Suprapubic skin (tissue), 4 donors: ENCODE measurements at places on chromosomes 2 and 18. TPM values are rescaled to one million over a fixed set of nuclear protein-coding genes. Genes with fewer than 3 reads are reported as not detected.

DNA sequence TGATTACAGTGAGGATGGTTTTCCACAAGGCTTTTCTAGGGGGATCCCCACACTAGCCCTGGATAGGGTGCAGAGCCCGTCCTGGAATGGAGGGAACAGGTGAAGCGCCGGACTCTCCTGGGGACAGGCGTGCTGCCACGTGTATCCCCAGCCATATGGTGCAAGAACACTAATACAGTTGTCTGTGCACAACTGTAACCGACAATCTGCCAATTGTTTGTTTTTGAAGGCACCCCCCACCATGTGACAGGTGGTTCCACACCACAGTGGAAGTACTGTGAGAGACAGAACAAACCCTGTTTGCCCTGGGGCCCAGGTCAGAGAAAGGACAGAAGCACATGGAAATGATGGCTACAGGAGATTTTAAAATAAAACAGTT, 52.9 kb downstream of the MYCN start:
- no peak overlapping the region for H3K27ac ChIP-seq
- no peaks in the 10 kb centered on the region for H3K4me1 ChIP-seq
- no peak for DNase-seq
- H3K27me3 ChIP-seq: no peaks in the 10 kb centered on the region
- H3K36me3 ChIP-seq: no peaks in the 10 kb centered on the region

GRCh38 chr2:137913169-137913568, 51.1 kb upstream of the HNMT start:
- no peaks in the 10 kb centered on the region for H3K27me3 ChIP-seq
- DNase-seq: no peak
- no peak overlapping the region for H3K27ac ChIP-seq
- H3K4me1 ChIP-seq: no peaks in the 10 kb centered on the region
- no peak overlapping the region for H3K4me3 ChIP-seq
- H3K36me3 ChIP-seq: no peaks in the 10 kb centered on the region

GRCh38 chr2:134407154-134407890, 153.4 kb downstream of the MGAT5 start:
- no peak overlapping the region for H3K27ac ChIP-seq
- no peak overlapping the region for H3K4me3 ChIP-seq
- H3K36me3 ChIP-seq: peaks cover 5% of the 10 kb centered on the region
- DNase-seq: no peak

GRCh38 chr2:104539649-104540048, 314.3 kb upstream of the POU3F3 start:
- no peaks in the 10 kb centered on the region for H3K4me1 ChIP-seq
- no peaks in the 10 kb centered on the region for H3K27me3 ChIP-seq
- H3K4me3 ChIP-seq: no peak overlapping the region
- H3K36me3 ChIP-seq: no peaks in the 10 kb centered on the region
- DNase-seq: no peak

DNA sequence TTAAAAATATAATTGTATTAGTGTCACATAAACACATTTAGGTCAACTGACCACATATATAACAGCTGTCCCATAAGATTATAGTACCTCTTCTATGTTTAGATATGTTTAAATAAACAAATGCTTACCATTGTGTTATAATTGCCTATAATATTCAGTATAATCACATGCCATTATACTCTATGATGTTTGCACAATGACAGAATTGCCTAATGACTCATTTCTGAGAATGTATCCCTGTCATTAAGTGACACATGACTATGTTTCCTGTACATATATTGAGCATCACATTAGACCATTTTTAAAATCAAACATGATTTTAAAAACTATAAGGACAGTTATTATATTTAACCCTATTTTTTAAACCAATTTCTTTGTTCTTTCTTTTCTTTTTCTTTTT, 89.8 kb downstream of the HS6ST1 start:
- H3K4me1 ChIP-seq: peaks cover 13% of the 10 kb centered on the region
- no peaks in the 10 kb centered on the region for H3K27me3 ChIP-seq
- H3K36me3 ChIP-seq: no peaks in the 10 kb centered on the region
- H3K4me3 ChIP-seq: no peak overlapping the region

GRCh38 chr2:174792309-174793025, 28.2 kb upstream of the CHRNA1 start:
- H3K4me1 ChIP-seq: peaks cover 9% of the 10 kb centered on the region
- no peak overlapping the region for H3K27ac ChIP-seq
- H3K4me3 ChIP-seq: no peak overlapping the region

DNA sequence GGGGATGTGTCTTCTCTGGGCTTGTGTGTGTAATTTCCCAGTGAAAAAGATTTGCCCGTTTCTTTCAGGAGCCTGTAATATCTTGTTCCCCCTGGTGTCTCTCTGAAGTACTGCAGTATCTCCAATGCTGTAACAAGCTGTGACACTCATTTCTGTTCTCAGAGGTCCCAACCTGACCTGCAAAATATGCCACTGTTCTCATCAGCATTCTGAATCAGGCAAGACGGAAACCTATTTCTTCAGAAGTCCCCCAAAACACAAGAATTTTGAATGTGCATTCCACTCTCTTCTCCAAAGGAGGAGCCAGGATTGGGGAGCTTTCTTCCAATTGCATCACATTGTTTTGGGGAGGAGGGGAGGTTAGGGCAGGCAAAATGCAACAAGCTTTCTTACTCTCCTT, 77.0 kb upstream of the CNGA3 start:
- DNase-seq: no peak
- no peak overlapping the region for H3K4me3 ChIP-seq
- no peaks in the 10 kb centered on the region for H3K4me1 ChIP-seq

- DNase-seq: no peak
- H3K36me3 ChIP-seq: no peaks in the 10 kb centered on the region
- no peaks in the 10 kb centered on the region for H3K27me3 ChIP-seq
- no peak overlapping the region for H3K27ac ChIP-seq
- peaks cover 22% of the 10 kb centered on the region for H3K4me1 ChIP-seq
- no peak overlapping the region for H3K4me3 ChIP-seq
Measured at GRCh38 chr18:6876641-6877041, 147.1 kb downstream of the ARHGAP28 start.

DNA sequence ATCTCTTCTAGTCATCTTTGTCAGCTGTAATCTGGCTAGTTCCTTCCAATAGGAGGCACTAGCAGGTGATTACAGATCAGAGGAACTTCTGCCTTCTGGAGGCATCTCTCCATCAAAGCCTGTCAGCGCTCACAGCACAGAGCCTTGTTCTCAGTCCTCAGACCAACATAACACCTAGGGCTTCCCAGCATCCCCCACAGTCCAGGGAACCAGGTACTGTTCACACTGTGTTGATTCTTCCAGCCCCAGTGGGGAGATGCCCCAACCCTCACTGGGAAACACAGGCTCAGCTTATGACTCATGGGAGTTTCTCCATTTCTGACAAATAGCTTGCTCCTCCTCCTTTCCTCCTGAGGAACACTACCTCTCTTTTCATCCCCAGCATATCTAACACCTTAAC, 601.7 kb downstream of the CBLN2 start:
- no peaks in the 10 kb centered on the region for H3K4me1 ChIP-seq
- no peak overlapping the region for H3K27ac ChIP-seq
- H3K27me3 ChIP-seq: no peaks in the 10 kb centered on the region
- no peak for DNase-seq
- no peak overlapping the region for H3K4me3 ChIP-seq
- no peaks in the 10 kb centered on the region for H3K36me3 ChIP-seq

- no peaks in the 10 kb centered on the region for H3K27me3 ChIP-seq
- peaks cover 9% of the 10 kb centered on the region for H3K4me1 ChIP-seq
- DNase-seq: no peak
- H3K4me3 ChIP-seq: no peak overlapping the region
- no peaks in the 10 kb centered on the region for H3K36me3 ChIP-seq
Measured at GRCh38 chr2:181742922-181743722, 62.8 kb upstream of the NEUROD1 start.

GRCh38 chr2:113324684-113325160, 46.0 kb upstream of the PAX8 start:
- no peaks in the 10 kb centered on the region for H3K36me3 ChIP-seq
- H3K27ac ChIP-seq: peak overlapping the region; percentile 81
- H3K27me3 ChIP-seq: no peaks in the 10 kb centered on the region
- DNase-seq: no peak
- H3K4me1 ChIP-seq: peaks cover 32% of the 10 kb centered on the region

- no peak for DNase-seq
- no peaks in the 10 kb centered on the region for H3K4me1 ChIP-seq
Measured at GRCh38 chr2:207816546-207816945, 46.8 kb upstream of the FZD5 start.

DNA sequence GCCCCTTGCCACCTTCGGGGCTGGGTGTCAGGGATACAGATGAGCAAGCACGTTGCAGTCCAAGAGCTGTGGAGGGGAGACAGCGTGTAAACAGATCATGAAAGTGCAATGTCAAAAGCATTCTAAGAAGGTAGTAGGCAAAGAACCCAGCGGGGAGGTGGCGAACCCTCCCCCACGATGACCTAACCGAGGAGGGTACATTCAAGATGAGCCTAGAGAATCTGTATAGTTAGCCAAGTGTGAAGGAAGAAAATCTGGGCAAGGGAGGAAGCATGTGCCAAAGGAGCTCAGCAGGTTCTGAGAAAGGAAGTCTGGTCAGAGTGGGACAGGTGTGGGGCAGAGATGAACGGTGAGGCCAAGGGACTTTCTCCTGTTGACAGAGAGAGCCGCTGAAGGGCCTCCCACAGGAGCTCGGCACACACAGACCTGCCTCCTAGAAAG, 106.9 kb downstream of the SP3 start:
- no peak for DNase-seq
- H3K36me3 ChIP-seq: no peaks in the 10 kb centered on the region
- no peaks in the 10 kb centered on the region for H3K27me3 ChIP-seq

DNA sequence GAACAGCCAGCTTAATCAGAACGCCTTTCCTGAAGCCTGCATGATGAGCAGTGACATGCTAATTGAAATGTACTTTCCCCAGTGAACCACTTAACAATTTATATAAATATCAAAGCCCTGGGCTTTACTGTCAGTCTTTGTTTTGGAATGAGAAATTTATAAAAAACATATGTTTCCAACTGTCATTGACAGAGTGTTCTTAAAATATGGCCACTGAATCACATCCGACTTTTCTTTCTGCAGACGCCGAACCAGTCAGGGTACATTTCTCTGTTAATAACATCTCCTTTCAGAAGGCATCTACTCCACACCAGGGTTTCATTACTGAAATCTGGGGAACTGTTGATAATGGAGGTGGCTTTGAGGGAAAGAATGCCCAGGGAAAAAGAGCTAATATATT, 343.7 kb downstream of the INSIG2 start:
- no peaks in the 10 kb centered on the region for H3K27me3 ChIP-seq
- DNase-seq: no peak
- no peak overlapping the region for H3K27ac ChIP-seq
- no peaks in the 10 kb centered on the region for H3K4me1 ChIP-seq

Gene TDRD15
- not detected for total RNA-seq

Gene CABYR
- total RNA-seq: 1.2 TPM

Gene IL36B
- 7.9 TPM for total RNA-seq

Gene L3MBTL4
- total RNA-seq: 12.9 TPM

Gene FRZB
- 13.4 TPM for total RNA-seq

Gene HYCC2
- total RNA-seq: 12.4 TPM

Gene SLC4A5
- 30.4 TPM for total RNA-seq

Gene IRS1
- total RNA-seq: 26.8 TPM

Gene TEX261
- total RNA-seq: 30.5 TPM

Gene MC2R
- not detected for total RNA-seq

Gene NPPC
- not detected for total RNA-seq
